ENCODE measurements at places on chromosomes 3 and 15.

- no peak for DNase-seq
Measured at GRCh38 chr3:123459862-123460261, 11.0 kb upstream of the ADCY5 start.

DNA sequence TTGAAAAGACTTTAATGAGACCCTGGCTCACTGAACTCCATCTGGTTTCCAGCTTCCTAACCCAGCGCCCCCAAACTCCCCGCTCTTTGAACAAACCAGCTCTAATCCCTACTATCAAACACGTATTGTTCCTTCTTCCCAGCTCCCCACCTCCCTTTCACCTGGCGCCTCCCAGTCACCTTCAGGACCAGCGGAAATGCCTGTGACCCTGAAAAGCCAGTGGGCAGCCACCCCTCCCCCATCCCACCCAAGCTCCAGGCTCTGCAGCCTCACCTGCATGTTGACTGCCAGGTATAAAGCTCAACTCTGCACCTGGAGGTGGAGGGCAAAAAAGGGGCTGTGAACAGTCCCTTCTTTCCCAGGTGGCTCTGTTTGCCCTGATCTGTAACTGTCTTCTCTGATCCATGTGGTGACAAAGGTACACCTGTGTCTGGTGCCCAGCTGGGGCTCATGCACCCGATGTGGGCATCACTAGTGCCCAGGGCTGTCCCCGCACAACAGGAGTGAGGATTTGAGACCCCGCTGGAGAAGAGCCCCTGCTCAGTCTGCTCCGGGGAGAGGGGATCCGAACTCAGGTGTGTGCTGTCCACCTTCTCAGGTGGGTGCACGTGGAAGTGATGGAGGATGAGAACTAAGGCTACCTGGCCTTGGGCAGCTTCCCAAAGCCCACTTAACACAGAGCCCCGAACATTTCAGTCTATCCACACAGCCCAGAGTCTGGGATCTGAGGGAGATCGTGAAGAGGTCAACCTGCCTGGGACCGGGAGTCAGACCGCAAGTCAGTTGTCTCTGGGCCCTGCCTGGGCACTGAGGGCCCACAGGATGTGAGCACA lies 128.9 kb downstream of the NSMCE3 start:
- DNase-seq: no peak

GRCh38 chr3:184551103-184551502 lies 10.5 kb upstream of the EPHB3 start:
- no peak for DNase-seq

- DNase-seq: peak; percentile 89
Measured at GRCh38 chr15:80159811-80160569, 7.2 kb downstream of the FAH start.

GRCh38 chr3:28326458-28326926 lies 22.0 kb upstream of the ZCWPW2 start:
- peak; percentile 35 for DNase-seq

DNA sequence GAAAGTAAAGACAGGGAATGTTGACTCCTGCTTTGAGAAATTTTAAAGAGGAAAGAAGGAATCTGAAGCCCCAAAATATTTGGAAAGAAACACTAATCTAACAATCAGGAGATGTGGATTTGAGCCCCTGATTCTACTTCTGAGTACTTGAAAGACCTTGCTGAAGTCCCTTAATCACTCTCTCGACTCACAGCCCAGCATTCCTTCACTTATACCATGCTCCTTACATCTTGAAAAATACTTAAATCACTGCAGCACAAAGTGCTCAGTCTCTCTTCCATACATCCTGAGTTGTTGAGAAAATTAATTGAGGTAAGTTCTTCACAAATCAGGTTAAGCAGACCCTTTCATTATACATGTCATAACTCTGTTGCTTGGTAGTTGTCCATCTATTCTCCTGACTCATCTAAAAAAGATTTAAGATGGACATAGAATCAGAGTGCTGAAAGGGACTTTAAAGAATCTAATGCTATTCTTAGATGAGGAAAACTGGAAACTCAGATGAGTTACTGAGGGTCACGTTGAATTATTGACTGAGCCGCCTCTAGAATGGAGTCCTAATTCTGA lies 72.8 kb upstream of the THSD4 start:
- DNase-seq: no peak

- peak; percentile 82 for DNase-seq
Measured at GRCh38 chr15:44468709-44469385, 41.4 kb downstream of the CTDSPL2 start.

DNA sequence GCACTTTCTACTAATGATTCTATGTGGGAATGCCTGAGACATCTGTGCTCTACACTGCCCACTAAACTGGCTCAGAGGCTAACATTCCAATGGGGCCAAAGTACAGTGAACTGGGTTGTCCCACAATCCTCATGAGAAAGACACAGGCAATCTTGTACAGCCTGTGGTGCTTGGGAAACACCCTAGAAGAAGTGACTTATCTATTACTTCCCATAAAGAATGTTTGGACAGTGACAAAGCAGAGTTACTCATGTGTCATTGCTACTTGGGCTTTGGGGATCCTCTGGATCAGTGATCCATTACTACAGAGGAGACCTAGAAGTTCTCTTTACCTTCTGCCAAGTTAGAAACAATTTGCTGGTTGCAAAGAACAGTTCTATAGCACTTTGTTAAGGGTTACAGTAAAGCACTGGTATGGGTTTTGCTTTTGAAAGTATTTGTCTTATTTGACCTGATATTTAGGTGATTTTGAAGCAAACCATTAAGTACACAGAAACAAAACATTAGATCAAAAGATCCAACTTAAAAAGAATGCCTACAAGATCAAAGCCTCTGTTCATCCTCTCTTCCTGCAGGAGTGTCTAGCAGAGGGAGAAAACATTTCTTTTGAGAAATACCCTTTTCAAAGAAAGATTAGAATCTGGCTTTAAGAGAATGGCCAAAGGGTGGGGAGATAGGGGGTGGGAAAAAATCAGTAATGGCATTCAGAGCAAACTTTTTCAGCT lies 75.8 kb downstream of the CTNNB1 start:
- DNase-seq: peak; percentile 86

DNA sequence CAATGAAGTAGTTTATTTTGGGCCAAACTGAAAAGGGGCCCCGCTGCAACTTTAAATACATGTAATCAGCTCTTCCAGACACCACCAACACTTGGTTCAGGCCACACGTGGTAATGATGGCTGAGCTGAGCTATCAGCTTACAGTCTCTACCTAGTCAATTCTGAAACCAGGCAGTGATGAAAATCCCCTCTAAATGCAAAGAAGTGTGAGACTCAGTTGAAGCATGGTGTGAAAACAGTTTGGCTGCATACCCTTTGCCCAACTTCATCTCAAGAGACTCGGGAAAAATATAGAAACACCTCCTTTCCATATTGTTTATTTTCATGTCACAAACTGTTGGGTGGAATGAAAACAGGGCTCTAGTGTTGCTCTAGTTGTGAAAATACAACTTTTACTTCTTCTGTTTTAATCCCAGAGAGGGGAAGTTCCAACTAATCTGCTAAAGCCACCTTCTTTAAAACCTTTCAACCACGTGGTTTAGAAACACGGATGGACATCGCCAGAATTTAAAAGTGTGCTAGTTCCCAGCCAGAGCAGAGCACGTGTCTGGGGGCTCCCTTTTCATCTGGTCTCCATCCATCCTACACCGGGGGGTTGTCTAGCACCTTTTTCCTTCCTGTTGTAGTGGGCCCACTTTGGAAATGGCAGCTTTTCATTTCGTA lies 229.1 kb downstream of the EPHB1 start:
- no peak for DNase-seq

GRCh38 chr3:17709236-17709810 lies 33.1 kb downstream of the TBC1D5 start:
- no peak for DNase-seq

DNA sequence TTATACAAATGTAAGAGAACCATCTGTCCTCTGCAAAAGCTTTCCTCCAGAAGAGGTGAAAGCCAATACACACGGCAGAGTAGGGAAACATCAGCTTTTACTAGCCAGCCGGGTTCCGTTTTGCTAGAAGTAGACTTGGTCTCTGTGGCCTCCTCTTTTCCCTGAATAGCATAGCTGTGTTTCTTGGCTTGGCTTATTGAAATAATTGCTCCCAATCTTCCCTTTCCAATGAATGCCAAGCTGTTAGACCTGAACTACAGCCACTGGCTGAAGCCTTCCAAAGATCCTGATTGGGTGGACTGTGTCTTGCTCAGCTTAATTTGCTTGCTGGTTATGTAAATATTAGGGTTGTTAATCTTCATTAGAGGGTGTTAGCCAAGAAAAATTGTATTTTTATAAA lies 157.8 kb upstream of the ROPN1 start:
- DNase-seq: no peak
